ENCODE measurements at places on chromosomes 4 and X. TPM values are rescaled to one million over a fixed set of nuclear protein-coding genes. Genes with fewer than 3 reads are reported as not detected.

RNF128 gene
- total RNA-seq: 11.0 TPM

TEC gene
- 0.72 TPM for total RNA-seq

CXCL1 gene
- 128 TPM for total RNA-seq

NR3C2 gene
- total RNA-seq: 2.6 TPM

All from placental pericyte (primary cell).